Activated T-cell treated with anti-CD3 and anti-CD28 coated beads, Interleukin-2, amount 50 U/mL, for 24 hours (primary cell): ENCODE measurements at places on chromosomes 7 and 10.

GRCh38 chr7:85226361-85227085 lies 39.7 kb upstream of the SEMA3D start:
- no peak for DNase-seq

GRCh38 chr10:21515361-21516241 lies 9.9 kb downstream of the SKIDA1 start:
- DNase-seq = no peak

DNA sequence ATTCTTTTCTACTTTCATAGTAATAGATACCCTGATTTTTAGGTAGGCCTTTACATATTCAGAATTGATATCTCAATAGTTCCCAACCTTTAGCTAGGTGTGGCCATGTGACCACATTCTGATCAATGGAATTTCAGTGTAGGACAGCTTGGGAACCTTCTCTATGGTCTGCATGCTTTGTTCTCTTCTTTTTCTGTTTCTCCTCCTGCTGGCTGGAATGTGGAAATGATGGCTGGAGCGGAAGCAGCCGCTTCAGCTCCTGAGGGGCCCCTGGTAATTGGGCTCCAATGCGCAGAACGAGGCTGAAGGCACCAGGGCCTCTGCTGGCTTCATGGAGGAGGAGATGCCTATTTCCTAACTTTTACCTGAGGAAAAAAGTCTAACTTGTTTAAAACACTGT lies 152.6 kb downstream of the ZMYND11 start:
- no peak for DNase-seq

- no peak for DNase-seq
Observed at GRCh38 chr10:120632047-120632446, 175.0 kb downstream of the PLPP4 start.

- no peak for DNase-seq
Observed at GRCh38 chr7:128860158-128861073, 2.2 kb upstream of the ATP6V1F start.

DNA sequence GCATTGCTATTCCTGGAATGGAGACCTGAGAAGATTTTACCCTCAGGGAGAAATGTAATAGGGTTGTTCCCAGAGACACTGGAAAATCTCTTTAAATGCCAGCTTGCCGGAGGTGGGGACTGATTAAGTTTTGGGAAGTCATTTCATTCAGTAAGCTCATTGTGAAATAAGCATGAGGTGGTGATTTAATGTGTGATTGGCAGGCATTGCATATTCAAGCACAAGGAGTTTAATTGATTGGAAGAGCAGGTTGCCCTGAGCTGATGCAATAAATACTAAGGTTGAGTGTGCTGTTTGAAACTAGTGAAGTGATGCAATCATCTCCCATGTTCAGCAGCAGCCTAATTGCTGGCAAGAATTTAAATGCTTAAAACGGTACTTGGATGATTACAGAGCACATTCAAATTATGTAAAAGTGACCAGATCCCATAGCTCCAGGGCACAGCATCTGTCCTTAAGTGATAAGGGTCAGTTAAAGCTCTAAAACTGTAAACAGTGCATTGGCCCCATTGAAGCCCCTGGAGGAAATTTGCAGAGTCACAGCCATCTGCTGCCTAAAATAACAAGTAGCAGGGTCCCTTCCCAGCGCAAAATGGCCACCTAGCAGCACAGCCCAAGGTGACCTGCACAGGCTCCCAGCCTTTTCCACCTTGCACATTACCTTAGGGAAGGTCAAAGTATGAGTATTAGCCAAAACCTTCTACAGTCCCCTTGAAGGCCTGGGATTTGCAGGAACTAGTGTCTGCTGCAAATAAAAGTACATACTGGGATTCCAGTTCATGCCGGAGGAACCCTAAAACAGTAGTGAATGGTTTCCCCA lies 92.1 kb downstream of the CCDC71L start:
- DNase-seq = peak; percentile 41

DNA sequence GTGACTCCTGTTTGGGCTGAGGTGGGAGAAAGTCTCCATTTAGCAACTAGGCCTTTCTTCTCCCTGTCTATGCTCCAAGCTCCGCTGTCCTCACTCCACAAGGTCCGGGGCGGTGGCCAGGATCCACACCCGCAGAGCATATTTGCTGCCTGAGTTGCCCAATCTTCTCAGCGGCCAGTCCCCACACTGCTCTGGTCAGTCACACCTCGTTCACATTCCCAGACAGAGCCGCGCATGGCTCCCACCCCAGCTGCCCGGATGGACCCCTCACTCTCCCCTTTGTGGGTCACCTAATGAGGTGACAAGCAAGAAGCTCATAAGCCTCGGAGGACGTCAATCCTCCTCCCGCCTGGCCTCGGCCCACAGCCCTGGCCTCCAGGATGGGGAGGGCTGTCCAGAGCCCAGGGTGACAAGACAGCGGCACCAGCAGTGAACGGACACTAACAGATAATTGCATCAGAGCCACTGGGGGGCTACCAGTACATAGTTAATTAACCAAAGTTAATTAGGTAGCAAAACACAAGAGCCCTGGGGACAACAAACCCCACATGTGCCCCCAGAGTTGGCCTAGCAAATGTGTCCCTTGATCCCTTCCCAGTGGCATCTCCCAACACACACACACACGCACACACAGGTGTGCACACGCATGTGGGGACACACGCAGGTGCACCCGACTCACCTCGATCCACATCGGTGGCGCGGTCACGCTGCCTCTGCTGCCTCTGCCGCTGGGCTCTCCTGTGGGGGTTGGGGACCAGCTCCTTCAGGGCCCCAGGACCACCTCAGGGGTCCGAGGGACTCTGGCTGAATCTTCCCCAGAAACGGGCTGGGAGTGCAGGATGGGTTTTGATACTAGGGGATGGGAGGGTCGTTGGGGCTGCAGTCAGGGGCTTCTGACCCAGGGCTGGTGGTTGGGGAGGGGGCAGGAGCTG lies 11.8 kb downstream of the EPHA1 start:
- DNase-seq = no peak

- no peak for DNase-seq
Observed at GRCh38 chr10:30422981-30423654, 10.9 kb upstream of the MAP3K8 start.

- DNase-seq = no peak
Observed at GRCh38 chr10:131173484-131174210, 137.9 kb downstream of the TCERG1L start.

DNA sequence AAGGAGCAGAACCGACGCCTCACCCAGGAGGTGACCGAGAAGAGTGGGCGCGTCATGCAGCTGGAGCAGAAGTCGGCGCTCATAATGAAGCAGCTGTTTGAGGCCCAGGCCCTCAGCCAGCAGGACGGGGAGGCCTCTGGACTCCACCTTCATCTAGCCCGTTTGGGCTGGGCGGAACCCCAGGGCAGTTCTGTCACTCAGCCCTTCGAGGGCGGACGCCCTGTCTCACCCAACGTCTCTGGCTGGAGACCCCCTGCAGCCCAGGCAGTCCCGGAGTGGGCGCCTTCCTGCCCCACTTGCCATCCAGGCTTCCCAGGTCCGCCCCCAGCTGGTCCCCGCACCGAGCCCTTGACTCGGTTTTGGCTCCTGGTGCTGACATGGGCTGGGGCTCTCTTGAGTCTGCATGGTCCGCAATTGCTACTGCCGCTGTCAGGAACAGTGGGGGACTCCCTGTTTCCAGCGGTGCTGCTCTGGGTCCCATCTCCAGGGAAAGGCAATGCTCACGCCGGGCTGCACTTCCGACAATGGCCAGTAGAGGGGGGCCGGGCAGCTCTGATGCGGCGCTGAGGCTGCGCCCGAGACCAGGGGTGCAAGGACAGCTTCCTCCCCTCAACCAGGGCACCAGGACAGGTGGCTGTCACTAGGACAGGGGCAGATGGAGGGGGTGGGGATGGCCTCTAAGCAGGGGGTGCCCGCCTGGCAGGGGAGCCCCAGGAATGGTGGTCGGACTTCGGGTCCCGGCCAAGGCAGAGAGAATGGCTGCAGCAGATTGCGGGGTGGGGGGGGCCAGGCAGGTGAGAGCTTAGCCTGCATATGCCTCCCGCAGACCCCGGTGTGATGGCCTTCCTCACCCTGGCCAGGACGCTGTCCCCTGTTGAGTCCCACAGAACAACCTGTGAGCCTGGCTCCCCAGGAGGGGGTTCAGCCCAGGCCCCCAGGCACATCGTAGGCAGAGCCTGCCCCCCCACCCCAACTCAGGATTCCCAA lies 71.2 kb upstream of the KCTD7 start:
- peak; percentile 84 for DNase-seq

GRCh38 chr7:40205992-40206391 lies 71.2 kb downstream of the SUGCT start:
- no peak for DNase-seq

- DNase-seq = no peak
Observed at GRCh38 chr10:34677132-34677531, 138.0 kb downstream of the PARD3 start.

- no peak for DNase-seq
Observed at GRCh38 chr10:80477-81105, 31.5 kb upstream of the TUBB8 start.

GRCh38 chr7:76191783-76192240 lies 9.9 kb upstream of the SRRM3 start:
- no peak for DNase-seq

DNA sequence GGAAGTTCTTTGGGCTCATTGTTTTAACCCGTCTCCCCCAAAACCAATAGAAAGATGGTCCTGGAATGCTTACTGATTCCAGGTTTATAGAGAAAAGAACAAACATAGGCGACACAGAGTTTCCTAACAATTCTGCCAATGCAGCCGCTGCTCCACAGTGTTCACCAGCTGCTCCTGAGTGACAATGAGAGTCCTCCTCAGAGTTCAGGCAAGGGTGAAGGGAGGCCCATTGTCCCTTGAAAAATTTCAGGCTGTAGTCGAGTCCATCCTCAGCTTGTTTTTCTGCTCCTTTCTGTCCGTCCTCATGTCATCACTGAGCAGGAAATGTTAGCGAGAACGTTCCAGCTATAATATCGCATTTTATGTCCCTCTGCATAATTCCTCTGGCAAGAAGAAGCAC lies 537.6 kb downstream of the TCERG1L start:
- no peak for DNase-seq

GRCh38 chr10:119281581-119282071 lies 74.3 kb downstream of the GRK5 start:
- no peak for DNase-seq

- DNase-seq = no peak
Observed at GRCh38 chr7:28112883-28113540, 67.6 kb downstream of the JAZF1 start.

GRCh38 chr10:110531687-110532086 lies 34.0 kb downstream of the DUSP5 start:
- DNase-seq = no peak

DNA sequence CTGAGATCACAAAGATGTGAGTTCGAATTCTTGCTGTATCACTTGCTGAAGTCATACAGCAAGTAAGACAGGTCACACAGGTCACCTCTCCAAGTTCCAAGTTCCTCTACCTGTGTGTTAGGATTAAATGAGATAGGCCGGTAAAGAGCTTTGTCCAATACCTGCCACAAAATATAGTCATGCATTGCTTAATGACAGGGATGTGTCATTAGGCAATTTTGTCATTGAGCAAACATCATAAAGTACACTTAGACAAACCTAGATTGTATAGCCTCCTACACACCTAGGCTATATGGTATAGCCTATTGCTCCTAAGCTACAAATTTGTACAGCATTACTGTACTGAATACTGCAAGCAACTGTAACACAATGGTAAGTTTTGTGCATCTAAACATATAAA lies 469.4 kb downstream of the KCNMA1 start:
- DNase-seq = no peak

GRCh38 chr7:83806538-83806937 lies 157.6 kb upstream of the SEMA3E start:
- no peak for DNase-seq

- DNase-seq = no peak
Observed at GRCh38 chr7:45174328-45174610, 16.7 kb downstream of the RAMP3 start.

- peak; percentile 16 for DNase-seq
Observed at GRCh38 chr10:42940487-42941294, 136.2 kb upstream of the RET start.

- DNase-seq = no peak
Observed at GRCh38 chr10:97115846-97116245, 69.9 kb downstream of the SLIT1 start.

- DNase-seq = no peak
Observed at GRCh38 chr7:75963381-75963995, 30.9 kb downstream of the TMEM120A start.

GRCh38 chr7:45434167-45434784 lies 139.9 kb upstream of the ADCY1 start:
- DNase-seq = no peak

DNA sequence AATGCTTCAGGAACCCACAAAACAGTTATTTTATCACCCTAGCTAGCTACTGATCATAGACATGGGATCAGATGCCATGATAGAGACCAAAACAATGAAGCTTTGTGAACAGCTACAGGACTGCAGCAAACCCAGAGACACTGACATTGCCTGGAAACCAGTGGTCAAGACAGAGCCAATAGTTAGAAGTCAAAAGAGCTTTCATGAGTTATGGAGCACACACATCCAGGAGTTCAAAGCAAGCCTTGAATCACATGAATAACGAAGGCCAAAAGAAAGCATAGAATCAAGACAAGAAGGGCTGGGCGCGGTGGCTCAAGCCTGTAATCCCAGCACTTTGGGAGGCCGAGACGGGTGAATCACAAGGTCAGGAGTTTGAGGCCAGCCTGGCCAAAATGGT lies 34.5 kb upstream of the GSAP start:
- DNase-seq = no peak

DNA sequence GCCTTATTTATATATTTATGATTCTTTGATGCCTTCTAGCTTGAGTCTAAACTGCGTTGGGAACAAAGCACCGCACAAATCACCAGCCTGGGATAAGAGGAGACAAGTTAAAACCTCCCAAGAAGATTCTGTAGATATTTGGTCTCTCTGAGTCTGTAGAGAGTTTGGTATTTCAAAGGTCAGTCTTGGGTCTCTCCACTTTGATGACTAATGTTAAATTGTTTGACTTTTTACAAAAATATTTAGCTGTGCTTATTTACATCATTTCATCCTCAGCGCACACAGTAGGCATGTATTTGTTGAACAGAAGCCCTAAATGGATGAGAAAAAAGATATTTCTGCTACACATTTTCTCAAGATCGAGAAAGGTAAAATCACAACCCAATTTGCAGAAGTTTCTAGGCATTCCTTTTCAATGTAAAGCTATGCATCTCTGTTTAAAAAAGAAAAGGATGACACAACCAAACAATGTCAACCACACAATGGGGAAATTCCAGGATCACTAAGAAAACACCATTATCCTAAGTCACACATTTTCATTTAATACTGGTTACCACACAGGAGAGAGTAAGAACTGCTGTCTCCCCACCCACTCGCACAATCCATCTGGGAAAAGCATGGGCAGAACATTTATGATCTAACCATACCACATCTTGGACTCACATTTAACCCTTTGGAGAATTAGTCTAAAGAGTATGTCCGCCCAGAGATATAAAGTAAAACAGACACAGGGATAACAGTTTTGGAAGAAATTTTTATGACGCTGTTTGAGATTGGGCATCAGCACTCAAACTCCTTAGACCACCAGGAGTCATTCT lies 4.4 kb downstream of the CDK6 start:
- no peak for DNase-seq
